ENCODE measurements at places on chromosomes 13 and 19.

- DNase-seq = no peak
Measured at GRCh38 chr19:46340051-46340659, 6.7 kb upstream of the PPP5C start.

DNA sequence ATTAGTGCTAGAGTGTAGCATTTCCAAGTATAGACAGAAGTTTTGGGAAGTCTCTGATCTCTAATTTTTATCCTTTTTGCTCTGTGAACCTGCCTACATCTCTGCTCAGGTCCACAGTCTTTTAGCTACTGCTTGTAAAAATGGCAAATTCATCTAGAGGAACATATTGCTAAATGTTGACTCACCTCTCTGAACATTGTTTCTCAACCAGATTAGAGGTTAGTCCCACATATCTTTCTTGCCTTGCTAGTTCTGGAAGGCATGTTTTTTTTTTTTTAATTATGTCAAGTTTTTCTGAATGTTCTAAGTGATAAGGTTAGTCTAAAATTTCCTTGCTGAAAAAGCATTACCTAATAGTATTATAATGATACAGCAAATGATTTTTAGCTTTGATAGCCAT is 2889.6 kb upstream of the PCDH20 start:
- no peak for DNase-seq

GRCh38 chr13:105436943-105437342 is 1098.5 kb downstream of the EFNB2 start:
- no peak for DNase-seq

DNA sequence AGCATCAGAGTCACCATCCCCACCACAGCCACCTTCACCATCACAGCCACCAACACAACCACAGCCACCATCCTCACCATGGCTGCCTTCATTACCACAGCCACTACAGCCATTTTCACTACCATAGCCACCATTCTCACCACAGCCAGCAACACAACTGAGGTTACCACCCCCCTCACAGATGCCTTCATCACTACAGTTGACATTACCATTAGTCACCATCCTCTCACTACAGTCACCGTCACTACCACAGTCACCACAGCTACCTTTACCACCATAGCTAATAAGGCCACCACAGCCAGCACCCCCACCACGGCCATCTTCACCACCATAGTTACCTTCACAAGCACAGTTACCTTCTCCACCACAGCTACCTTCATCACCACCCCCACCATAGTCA is 269.6 kb downstream of the DNAJC15 start:
- no peak for DNase-seq

- no peak for DNase-seq
Measured at GRCh38 chr19:4521170-4521887, 3.0 kb upstream of the PLIN4 start.

DNA sequence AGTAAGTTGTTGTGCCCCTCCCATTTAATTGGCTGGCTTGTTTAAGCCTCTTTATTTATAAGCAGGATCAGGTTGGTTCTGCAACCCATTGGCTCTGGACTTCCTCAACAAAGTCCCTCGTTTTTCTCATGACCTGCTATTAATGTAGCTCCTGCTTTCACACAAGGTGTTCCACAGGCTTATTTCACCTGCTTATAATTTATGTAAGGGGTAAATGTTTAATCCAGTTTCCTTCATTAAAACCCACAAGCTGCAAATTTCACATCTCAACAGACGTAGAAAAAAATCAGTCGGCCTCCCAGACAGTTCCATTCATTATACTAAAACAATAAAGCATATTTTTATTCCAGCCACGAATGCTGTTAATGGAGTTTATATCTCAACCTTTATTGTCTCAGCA is 86.1 kb downstream of the TBC1D4 start:
- DNase-seq = no peak

- DNase-seq = no peak
Measured at GRCh38 chr13:113187883-113188665, 20.4 kb downstream of the PCID2 start.

DNA sequence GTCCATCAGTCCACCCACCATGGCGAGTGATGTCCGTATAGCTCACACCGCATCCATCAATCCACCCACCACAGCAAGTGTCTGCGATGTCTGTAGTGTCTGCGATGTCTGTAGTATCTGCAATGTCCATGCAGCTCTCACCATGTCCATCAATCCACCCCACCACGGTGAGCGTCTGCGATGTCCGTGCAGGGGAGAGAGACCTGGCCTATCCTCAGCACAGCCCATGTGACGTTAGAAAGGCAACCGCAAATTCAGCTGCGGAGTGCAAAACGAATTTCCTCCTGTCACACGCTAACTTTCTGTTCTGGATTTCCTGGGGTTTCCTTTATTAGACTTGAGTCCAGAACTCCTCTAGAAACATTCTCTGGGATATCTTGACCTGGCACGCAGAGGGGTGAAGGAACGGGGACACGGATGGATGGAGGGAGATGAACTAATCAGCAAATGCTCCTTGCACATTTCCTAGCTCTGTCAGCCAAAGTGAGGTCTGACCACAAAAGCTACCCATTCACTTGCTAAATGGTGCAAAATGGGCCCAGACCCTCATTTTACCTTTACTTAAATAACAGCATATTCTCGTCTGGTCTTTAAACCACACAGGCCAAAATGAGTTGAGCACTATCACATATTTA is 18.3 kb downstream of the RASA3 start:
- no peak for DNase-seq

DNA sequence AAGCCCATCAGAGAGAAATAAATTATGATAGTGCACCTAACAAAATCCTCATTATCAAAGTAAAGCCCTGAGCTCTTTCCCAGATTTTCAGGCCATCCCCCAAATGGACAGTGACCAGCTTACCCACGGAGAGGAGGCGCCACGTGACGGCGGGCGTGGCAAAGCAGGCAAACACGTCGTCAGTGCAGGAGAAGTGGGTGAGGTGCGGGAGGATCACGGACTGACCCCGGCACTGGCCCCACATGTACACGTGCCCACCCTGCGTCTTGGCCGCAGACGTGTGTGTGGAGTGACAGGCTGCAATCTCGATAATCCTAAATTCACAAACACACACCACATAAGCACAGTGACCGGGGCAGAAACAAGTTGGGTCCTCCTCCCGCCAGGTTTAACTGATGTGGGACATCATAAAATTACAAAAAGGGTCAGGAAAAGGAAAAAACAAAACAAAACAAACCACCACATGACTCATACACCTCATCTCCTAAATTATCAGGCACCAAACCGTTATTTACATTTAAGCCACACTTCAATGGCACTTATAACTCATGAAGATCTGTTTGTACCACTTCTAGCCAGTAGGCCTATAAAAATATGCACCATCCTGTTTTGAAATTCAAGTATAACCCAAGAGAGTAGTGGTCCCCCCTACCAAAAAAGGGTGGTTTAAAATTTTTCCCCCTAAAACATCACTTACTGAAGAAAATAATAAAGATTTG is 30.1 kb downstream of the RCBTB2 start:
- DNase-seq = no peak

- DNase-seq = no peak
Measured at GRCh38 chr13:45482571-45483173, 17.9 kb downstream of the COG3 start.

DNA sequence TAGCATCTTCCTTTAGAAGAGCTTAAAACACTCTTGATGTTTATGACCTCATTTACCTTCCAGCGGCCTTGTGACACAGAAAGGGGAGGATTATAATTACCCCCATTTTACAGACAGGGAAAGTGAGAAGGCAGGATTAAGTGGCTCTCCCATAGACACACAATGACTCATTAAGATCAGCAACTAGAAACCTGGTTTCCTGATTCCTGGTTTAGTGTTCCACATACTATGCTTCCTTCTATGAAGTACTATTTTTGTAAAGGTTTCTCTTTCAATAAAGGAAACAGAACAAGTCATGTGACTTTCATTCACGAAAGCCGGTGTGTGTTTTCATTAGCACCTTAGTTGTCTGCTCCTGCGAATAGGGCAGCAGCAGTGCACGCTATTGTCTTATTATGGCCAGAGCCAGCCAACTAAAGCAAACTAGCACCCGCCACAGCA is 8.3 kb downstream of the IRS2 start:
- DNase-seq = no peak

DNA sequence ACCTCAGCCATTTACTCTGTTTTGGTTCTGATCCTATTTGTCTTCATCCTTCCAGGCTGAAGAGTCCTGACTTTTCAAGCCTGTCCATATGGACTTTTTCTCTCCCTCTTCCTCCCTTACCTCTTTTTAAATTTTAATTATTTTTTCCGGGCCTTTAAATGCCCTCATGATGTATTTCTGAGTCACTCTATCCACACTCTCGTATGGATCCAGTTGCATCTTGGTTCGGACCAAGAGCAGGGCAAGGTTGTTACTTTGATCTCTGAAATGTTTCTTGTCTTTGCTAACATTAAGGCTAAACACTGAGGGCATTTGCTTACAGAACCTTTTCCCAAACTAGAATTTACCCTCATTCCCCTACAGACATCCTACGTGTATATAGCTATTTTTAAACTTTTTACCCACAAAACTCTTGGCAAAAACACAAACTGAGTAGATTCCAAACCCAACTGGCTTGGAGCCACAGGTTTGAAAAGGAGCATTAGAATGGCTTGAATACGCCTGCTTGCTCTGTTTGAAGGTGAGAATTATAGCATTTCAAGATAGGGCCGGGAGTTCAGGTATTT is 47.4 kb upstream of the SERPINE3 start:
- DNase-seq = no peak

DNA sequence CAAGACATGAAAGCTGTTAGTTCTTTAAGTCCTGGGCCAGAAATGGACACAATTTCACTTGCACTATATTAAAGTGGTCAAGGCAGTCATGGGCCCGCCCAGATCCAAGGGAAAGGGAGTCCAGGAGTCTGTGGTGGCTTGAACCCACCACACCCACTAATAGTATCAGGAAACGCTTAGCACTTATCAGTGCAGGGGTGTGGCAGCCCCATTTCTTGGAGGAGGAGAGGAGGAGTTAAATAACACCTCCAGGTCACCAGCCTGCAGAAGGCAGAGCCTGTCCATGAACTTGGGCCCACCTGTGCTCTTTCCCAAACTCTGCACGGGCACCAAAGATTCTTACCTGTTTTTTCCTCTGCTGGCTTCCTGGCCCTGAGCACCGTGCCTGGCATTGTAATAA is 5.4 kb upstream of the NTN5 start:
- no peak for DNase-seq

DNA sequence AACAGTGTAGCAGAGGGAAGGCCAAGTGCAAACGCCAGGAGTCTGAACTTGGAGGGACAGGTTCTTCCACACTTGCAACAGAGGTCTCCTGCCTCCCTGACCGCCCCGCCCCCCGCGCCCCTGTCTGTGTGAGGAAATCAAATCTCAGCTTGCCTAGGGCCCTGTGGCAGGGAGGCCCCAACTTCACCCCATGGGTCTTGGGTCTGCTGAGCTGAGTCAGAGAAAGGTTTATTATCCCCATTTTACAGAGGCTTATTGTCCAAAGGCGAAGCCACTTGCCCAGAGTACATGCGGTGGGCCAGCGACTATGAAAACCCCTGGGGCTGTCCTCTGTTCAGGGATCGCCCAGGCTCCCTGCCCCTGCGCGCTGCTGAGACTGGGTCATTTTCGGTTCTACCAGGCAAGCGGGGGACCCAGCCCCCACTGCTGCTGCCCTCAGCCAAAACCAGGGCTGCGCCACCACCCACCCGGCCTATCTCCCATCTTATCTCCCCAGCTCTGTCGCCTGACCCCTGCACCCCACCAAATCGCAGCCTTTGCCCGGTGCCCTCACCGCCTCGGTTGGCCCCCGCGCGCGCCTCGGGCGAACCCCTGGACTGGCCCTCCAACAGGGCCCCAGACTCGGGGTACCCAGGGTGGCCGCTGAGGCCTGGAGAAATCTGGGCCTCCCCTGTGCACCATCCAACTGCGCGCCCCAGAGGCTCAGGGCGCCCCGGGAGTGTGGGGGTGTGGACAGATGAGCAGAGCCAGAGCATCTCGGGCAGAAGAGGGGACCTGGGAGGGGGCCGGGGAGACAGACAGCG is 850 bp upstream of the CERS4 start:
- DNase-seq = no peak

- DNase-seq = no peak
Measured at GRCh38 chr13:109281903-109282635, 504.3 kb downstream of the IRS2 start.

DNA sequence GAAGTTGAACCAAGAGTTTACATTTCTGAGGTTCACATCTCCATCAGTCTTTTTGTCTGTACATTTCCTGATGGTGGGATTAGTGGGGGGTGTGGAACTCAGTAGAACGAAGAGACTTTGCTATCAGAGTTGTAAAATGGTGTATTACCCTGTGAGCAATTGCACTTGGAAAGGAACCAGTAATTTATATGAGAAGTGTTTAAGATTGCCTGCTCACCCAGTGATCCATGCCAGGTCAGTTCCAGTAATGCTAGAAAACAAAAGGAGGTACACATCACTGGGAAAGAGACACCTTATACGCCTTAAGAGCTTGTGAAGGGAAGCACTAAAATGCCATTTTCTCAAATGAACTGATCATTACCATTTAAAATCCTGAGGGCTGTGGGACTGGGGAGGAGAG is 7.5 kb upstream of the DACH1 start:
- DNase-seq = no peak

DNA sequence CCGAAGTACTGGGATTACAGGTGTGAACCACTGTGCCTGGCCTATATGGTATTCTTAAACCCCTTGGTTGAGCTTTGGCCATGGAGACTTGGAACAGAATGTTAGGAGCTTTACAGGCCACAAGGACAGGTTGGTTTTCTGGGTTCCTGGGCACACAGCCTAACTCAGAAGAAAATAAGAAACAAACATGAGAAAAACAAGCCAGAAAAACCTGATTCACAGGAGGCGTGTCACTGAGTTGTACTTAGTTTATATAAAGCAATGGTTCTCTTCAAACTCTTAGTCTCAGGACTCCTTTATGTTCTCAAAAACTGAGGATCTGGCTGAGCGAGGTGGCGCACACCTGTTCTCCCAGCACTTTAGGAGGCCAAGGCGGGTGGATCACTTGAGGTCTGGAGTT is 125.1 kb upstream of the SPATA13 start:
- DNase-seq = no peak

DNA sequence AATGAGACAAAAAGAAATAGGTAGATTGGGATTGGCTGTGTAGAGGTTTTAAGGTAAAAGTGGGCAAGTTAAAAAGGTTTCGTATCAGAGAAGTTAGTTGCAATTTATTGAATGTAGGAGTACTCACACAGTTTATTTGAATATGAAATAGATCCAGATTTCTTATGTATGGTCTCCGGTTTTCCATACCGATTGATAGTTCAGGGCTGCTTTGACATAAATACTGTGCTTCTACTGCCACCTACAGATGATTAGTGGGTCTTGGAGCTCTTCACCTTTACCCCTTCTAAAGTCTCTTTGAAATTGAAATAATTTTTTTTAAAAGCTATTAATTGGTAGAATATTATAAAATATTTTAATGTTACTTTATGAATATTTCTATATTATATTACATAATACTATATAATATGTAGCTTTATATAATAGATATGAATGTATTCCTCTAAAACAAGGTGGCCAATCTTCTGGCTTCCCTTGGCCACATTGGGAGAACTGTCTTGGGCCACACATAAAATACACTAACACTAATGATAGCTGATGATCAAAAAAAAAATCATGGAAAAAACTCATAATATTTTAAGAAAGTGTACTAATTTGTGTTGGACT is 7.7 kb upstream of the GPR18 start:
- no peak for DNase-seq
